ENCODE measurements at places on chromosomes 2 and 18.

DNA sequence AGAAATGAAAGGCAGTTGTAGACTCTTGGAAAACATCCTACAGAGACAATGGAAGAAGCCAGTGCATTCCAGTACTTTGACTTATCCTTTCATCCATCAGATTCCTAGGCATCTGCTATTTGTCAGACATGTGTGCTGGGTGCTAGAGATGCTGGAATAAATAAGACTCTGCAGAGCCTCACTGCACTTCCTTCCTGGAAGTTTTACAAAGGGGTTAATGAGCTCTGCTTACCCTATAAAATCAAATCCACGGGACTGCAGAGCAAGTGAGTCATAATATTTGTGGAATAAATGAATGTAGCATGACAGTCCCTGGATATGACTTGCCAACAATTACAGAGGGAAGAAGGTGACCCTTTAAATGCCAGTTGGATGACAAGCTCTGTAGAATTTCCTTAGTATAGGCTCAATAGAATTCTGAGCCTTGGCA lies 52.7 kb upstream of the NPAS2 start:
- no peak for DNase-seq

DNA sequence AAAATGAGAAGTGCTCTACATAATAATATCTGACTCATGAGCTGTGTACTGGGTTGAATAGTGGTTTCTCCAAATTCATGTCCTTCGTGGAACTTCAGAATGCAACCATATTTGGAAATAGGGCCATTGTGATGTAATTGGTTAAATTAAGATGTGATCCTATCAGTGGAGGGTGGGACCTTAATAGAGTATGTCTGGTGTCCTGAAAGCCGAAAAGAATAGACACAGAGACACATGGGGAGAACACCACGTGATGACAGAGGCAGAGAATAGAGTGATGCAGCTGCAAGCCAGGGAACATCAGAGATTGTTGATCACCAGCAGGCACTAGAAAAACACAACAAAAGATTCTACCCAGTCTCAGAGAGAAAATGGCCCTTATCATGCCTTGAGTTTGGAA lies 310.1 kb downstream of the EXOC6B start:
- no peak for DNase-seq

DNA sequence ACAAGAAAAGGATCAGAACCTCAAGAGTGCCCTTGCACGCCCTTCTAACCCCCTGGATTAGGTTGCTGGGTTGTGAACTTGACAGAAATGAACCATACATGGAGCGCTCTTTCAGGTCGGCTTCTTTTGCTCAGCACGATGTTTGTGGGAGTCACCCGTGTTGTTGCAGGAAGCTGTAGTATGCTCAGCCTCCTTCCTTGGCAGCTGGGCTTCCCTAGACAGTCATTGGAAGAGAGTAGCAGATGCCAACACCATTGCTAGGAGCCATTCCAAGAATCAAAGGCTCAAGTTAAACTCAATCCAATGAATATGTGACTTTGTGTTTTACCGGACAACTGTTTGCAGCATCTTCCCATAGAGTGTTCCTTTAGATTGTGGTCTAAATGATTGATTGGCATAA lies 47.0 kb downstream of the RAB12 start:
- DNase-seq: no peak

- DNase-seq: no peak
These were observed 387.6 kb downstream of the NBAS start for GRCh38 chr2:15173501-15173900.

GRCh38 chr2:177553176-177553884 lies 160.8 kb downstream of the AGPS start:
- DNase-seq: no peak

DNA sequence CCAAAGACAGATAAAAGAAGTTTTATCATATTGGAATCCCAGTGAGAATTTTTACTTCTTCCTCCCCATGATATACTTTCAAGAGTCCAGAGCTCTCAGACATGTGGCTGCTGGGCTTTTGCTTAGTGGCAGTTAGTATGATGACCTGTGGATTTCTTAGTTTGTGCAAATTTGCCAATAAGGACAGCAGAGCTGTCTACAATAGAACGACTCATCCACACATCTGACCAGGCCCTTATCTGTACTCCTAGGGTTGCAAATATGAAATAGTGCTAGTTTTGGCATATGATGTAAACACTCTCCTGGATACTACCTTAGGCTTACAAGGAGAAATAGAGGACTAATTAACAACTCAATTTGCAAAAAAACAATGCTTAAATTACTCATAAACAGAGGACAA lies 758.4 kb upstream of the TMEFF2 start:
- no peak for DNase-seq

DNA sequence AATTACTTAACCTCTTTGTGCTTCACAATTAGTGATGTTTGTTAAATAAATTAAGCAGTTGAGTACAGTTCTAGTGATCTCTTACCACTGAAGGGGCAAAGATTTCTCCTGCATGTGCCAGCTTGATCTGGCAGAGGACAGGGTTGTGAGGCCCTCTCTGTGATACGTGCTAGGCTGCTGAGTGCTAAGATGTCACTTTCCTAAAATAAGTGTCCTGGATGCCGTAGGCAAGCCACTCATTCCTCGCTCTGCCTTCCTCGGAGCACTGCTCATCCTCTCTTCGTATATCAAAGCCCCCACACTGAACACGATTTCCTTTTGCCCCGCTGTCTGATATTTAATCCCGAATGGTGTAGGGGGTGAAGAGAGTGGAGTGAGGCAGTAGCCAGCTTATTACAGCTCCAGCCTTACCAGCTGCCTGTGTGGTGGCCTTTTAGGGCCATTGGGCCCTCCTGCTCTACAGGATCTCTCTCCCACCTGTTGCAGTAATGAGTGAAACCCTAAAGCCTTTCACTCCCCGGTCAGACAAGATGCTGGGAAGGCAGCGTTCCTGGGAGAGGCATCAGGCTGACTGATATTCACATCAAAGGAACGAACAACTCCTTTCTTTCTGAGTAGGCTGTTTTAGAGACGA lies 40.5 kb downstream of the PTPRM start:
- DNase-seq: no peak

DNA sequence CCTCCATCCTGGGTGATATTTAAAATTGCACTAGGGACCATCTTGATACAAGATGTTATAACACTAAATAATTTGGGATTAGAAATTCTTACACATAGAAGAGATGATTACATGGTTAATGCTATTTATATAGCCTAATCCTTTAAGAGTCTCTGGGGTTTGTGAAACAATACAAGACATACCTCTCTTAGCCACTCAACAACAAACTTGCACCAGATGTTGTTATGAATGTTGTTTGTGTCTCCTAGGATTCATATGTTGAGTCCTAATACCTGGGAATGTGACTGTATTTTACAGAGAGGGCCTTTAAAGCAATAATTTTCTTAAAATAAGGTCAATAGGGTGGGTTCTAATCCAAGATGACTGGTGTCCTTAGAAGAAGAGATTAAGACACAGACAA lies 678.3 kb downstream of the NYAP2 start:
- no peak for DNase-seq

All from cortex of kidney (tissue), 1 donor.